ENCODE measurements at places on chromosomes 13 and 19.
A peak's percentile ranks its signal among the peaks of the same experiment; 100 is the strongest.

DNA sequence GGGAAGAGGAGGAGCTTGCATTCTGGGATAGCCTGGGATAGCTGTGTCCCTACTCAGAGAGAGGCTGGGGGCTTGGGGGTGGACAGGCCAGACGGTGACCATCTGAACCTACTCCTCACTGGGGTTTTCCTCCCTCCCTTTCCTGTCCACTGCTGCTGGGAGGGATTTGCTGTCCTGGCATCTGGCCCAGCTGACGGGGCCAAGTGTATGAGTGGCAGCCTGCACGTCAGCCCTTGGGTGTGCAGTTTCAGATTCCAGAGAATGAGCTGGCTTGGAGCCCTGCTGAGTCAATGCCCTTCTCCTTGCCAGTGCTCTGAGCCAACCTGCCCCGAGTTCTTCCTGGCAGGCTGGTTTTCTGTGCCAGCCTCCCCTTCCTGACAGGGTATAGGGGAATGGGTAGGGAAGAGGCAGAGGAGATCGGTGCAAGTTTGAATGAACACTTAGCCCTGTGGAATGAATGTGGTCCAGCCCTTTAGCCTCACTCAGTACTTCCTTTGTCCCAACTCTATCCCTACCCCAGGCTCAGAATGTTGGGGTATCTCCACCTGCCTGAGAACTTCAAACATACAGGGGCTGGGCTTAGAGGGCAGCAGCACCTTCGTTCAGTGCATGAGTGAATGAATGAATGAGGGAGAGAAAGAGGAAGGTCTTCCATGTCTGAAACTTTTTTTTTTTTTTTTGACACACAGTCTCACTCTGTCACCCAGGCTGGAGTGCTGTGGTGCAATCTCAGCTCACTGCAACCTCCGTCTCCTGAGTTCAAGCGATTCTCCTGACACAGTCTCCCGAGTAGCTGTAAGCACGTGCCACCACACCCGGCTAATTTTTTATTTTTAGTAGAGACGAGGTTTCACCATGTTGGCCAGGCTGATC, 1.8 kb upstream of the ANGPTL4 start:
- peak; percentile 90 for DNase-seq

DNA sequence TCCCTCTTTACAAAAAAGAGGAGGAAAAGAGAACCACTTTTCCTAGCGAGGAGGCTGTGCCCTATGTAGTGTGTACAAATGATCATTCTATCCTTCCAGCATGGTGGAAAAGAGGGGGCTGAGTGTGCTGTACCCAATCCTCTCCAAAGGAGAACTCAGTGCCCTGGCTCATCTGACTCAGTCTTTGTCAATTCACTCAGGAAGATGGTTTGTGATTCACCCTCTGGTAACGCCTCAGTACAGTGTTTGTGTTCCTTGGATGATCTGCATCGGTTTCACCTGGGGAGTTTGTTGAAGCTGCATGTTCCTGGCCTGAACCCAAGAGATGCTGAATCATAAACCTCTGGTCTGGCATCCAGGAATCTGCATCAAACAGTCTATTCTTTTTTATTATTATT, 18.3 kb upstream of the ENOX1 start:
- no peak for DNase-seq

GRCh38 chr13:66586489-66586888, 643.6 kb downstream of the PCDH9 start:
- no peak for DNase-seq

DNA sequence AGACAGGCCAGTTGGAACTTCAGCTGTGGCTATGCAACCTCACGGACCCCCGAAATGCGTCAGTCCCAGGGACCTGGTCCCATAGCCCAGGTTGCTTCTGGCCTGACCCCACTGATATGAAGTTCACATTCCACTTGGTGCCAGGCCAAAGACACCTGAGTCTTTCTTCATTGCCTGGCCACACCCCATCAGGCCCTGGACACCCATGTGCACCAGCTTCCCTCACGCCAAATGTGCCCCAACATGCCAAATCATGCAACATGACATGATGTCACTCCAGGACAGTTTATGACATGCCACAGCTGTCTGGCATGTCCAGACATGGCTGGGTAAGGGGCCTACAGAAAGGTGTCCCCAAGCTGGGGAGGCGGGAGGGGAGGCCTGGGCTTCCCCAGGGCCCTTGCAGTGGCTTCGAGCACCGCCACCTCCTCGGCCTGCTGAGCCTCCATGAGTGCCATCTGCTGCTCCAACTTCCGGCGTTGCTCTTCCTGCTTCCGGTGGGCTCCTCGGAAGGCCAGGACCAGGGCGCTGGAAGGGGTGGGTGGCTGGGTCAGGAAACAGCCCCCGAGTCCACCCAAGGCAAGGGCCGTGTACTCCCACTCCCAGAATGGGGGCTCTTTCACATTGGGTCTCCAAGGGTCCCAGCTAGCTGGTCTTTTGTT, 4.3 kb upstream of the NR2F6 start:
- no peak for DNase-seq

GRCh38 chr13:30138511-30138910, 168.8 kb downstream of the KATNAL1 start:
- DNase-seq: no peak

DNA sequence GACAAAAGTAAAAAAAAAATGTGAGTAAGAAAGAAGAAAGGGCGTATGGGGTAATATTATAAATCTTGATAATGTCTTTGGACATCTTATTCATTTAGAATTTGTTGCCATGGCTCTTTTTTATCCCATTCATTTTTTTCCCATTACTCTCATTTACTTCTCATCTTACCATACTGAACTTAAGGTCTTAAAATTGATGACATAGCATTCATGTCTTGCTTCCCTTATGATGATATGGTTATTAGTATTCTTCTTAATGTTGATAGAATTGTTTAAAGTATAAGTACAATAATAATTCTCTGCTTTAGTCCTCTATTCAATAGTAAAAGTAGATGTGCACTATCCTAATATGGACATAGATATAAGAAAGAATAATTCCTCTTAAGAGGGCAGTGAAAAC, 204.1 kb upstream of the KLF12 start:
- no peak for DNase-seq

DNA sequence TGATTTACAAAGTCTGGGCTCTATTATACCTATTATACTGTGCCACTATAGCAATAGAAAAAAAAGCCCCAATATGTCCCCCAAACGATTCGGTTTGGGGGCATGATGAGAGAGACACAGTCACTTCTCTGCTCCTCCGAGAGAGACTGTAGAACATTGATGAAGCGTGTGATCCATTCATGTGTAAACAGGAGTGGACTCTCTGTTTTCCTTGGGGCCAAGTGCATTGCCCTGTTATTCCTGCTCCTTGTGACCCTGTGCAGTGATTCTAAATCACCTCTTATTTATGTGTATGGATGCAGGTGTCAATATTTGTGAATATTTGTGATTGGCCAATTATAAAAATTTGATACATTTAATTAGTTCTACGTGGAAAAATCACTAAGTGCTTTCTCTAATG, 17.0 kb downstream of the F10 start:
- DNase-seq: no peak

- no peak for DNase-seq
Observed at GRCh38 chr19:12792853-12793289, 1.6 kb downstream of the JUNB start.

DNA sequence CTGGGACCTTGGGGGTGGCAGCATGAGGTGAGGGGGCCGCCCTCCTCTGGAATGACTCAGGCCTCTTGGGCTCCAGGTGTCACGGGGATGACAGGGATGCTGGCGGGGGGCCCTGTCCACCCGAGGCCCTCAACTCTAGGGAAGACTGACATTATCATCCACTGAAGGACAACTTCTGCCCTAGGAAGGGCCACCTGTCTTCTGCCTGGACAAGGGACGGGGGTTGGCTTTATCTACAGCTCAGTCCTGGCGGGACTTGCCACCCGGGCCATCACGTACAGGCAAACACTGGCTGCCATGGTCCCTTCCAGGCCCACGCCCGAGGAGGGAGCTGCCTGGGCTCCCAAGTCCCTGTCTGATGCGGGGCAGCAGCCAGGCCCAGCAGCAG, 130.7 kb downstream of the STK24 start:
- DNase-seq: no peak

DNA sequence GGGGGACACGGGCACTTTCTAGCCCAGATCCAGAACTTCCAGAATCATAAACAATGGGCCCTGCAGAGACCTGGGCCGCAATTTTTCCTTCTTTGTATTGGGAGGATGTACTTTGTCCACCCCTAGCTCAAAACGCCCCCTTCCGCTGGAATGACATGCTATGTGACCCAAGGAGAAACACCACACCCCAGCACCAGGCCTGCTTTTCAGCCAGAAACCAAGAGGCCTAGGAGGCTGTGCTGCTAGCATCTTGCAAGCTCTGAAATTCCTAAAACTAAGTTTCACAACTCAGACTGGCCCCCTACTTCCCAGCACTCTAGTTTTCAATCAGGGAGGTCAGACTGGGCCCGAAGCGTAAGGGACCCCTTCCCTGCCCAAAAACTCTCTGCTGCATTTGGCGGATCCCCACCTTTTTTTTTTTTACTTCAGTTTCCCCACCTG, 538 bp downstream of the LSM4 start:
- no peak for DNase-seq

DNA sequence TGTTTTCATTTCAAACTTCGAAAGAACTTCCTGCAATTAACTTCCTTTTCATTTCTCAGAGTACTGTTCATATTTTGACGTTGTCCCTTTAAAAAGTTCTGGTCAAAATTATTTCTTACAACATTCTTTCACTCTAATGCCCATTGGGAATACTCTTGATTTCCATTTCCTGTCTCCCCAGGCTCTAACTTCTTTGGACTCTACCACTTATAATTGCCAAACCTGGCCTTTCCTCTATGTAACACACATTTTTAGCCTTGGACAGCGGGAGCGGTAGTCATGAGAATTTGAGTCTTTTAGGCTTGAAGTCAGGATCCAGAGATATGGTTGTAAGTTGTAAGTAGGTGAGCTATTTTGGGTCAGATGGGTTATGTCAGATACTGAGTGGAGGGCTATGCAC, 163.5 kb upstream of the SPRY2 start:
- no peak for DNase-seq

GRCh38 chr13:54574791-54575190, 1546.2 kb downstream of the OLFM4 start:
- DNase-seq: no peak

DNA sequence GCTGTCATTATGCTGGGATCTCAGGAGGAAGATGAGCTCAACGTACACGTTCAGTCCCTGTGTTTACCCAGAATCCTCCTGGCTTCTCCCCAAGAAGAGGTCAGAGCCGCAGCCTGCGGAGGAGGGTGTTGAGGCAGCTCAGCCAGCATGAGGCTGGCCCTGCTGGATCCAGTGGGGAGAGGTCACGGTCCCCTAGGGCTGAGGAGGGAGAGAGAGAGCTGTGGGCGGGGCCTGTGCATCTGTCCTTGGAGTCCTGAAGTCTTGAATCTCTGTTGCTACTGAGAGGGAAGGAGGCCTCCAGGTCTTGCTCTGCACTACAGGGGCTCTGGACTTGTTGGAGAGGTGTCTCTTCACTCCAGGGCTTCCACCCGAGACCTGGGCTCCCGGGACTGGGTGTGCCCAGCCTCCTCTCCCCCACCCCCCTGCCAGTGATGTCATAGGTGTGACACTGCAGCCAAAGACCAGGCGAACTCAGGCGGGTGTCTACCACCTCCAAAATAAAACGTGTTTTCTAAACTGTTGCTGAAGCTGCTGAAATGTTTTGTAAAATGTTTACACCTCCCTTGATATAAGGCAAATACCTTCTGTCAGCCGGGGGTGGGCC, 77.9 kb upstream of the KCTD15 start:
- no peak for DNase-seq

DNA sequence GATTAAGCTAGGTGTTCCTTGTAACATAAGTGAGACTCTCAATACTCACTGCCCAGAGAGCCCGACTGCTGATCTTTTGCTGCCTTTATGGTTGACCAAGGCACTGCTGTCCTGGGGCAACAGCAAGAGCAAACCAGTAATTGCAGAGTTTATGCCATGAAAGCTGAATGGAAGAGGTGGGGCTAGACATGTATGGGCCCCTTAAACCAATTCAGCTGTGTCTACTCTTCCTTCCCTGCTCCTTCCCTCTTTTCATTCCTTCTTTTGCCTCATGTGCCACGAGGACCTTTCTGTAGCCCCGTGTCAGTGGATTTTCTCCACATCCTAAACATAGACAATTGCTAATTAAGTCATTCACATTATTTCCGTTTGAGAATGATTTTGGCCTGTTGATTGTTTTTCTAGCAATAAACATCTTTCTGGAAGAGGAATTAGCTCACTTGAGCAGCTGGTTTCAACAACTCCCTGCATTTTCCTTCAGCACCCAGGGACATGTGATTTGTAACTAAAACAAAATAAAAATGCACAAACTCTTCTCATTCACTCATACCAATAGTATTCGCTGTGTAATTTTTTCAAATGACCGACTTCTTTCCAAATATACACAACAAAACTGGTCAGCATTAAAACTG, 40.5 kb downstream of the RAP2A start:
- DNase-seq: peak; percentile 17

DNA sequence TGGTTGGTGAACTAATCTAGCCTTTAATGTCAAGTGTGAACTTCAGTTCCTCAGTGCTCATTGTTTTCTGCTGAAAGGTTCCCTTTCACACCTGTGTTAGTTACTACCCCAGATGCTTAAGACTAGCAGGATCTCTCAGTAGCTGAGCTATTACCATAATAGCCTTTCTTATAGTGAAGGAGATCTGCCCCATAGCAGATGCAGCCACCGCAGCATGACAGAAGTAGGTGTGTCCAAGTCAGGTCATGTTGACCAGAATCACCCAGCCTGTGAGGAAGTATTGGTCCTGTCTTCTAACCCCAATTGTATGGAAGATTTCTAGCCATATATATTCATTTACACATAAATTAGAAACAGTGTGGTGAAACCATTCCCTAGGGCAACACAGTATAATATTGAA, 37.3 kb downstream of the ZAR1L start:
- DNase-seq: no peak

- DNase-seq: no peak
Observed at GRCh38 chr19:45191375-45191774, 12.8 kb downstream of the BLOC1S3 start.

DNA sequence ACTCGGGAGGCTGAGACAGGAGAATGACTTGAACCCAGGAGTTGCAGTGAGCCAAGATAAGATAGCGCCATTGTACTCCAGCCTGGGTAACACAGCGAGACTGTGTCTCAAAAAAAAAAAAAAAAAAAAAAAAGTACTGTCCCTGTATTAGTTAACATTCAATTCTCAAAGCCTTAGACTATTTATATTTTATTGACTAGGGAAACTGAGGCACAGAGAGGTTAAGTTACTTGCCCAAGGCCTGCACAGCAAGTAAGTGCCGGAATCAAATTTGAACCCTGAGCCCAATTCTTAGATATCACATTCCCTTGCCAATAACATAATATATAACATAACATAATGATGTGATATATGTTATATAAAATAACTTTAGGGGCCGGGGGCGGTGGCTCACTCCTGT, 921 bp upstream of the KLC3 start:
- DNase-seq: no peak

GRCh38 chr13:61052175-61052574, 363.5 kb downstream of the PCDH20 start:
- no peak for DNase-seq

DNA sequence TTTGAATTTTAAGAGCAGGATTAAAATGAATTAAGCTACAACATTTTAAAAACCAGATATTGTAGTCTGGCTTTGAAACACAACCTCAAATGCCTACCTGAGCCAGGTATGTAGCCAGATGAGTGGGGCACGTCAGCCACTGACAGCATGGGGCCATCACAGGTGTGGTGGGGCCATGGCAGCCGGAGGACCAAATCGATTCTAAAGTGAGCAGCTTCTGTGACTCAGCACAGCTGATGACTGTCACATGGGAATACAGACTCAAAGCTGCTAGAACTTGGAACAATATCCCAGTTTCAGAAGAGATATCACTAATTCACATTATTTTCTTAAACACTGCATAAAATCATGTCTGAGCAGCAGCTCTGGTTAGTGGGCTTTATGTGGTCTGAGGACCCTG, 52.8 kb downstream of the SERP2 start:
- DNase-seq: no peak

GRCh38 chr19:49229416-49229815, 71.8 kb downstream of the TRPM4 start:
- no peak for DNase-seq
